ENCODE measurements at places on chromosomes 6 and 20. TPM values are rescaled to one million over a fixed set of nuclear protein-coding genes. Genes with fewer than 3 reads are reported as not detected.
A peak's percentile ranks its signal among the peaks of the same experiment; 100 is the strongest.

- H3K4me3 ChIP-seq = no peak overlapping the region
- no peaks in the 10 kb centered on the region for H3K4me1 ChIP-seq
Observed at GRCh38 chr6:21496706-21497105, 96.8 kb upstream of the SOX4 start.

- no peak overlapping the region for H3K4me3 ChIP-seq
- H3K4me1 ChIP-seq = peaks cover 5% of the 10 kb centered on the region
- H3K27ac ChIP-seq = no peak overlapping the region
- DNase-seq = no peak
- no peaks in the 10 kb centered on the region for H3K36me3 ChIP-seq
Observed at GRCh38 chr6:145534989-145535388, 200.3 kb downstream of the EPM2A start.

DNA sequence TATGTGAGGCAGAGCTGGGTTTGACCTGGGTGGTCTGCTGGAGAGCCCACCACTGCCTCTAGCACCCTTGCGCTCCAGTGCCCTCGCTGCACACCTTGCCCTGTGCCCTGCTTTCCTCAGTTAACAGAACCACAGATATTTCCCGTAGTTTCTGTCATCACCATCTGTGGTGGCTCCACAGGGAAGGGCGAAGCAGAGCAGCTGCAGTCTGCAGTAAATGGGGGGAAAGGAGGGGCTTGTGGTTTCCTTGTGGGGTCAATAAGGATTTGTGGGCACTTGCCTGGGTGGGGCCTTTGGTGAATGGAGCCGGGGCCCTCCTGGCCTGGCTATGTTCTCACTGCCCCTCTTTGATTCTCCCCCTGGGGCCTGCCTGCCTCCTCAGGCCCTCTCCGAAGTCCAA, 21.2 kb upstream of the CCDC167 start:
- no peak for DNase-seq
- H3K4me1 ChIP-seq = peaks cover 22% of the 10 kb centered on the region
- no peaks in the 10 kb centered on the region for H3K36me3 ChIP-seq

Gene SAMD10
- total RNA-seq = 4.6 TPM

Gene DPPA5
- 6.7 TPM for total RNA-seq

DNA sequence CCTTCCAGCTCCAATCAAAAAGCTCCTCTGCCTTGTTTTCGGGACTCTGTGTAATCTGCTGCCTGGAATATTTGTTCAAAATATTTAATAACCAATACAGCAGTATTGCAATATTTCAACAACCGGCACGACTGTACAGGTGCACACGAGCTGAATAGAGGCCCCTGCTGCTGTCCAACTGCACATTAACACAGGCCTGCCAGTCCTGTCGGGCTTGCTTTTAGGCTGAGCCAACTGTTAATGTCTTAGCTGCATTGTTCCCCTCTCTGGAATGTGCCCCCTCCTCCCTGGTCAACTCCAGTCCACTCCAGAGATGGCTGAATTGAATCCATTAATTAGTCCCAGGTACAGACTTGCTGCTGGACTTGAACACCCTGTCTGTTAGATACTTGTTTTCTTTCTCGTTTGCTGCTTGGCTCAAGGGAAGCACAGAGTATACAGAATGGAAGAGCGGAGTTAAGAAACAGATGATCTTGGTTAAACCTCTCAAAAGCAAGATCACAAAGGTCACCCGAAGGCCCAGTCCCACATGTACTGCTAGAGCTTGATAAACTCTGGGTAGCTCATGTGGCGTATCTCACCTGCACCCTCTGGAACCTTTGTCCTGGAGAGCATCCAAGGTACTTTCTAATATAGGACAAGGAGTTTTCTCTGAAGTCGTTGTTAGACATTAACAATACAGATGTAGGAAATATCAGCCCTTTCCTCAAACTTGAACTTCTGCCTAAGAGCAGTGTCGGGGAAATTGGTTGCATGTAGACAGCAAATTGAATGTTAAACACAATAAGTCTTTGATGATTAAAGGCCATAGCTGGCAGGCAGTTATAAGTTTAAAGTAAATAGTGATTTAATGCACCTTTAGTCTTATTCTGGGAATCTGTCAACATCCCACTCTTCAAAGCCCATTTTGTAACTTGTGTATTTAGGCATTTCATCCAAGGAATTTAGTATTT, 31.9 kb downstream of the SHLD1 start:
- no peaks in the 10 kb centered on the region for H3K36me3 ChIP-seq
- DNase-seq = no peak
- H3K4me3 ChIP-seq = no peak overlapping the region
- peaks cover 10% of the 10 kb centered on the region for H3K4me1 ChIP-seq
- H3K27me3 ChIP-seq = no peaks in the 10 kb centered on the region
- peak overlapping the region; percentile 90 for H3K27ac ChIP-seq

Gene NOX3
- 0.09 TPM for total RNA-seq

Gene DEFB132
- total RNA-seq = not detected

- no peak overlapping the region for H3K4me3 ChIP-seq
- peak overlapping the region; percentile 82 for H3K27ac ChIP-seq
- no peaks in the 10 kb centered on the region for H3K36me3 ChIP-seq
- H3K27me3 ChIP-seq = no peaks in the 10 kb centered on the region
- peaks cover 36% of the 10 kb centered on the region for H3K4me1 ChIP-seq
Observed at GRCh38 chr20:54292185-54292584, 84.3 kb downstream of the PFDN4 start.

Gene SMPDL3A
- total RNA-seq = 2.8 TPM

- DNase-seq = peak; percentile 49
- H3K27me3 ChIP-seq = peaks cover 30% of the 10 kb centered on the region
- H3K36me3 ChIP-seq = peaks cover 15% of the 10 kb centered on the region
- peak overlapping the region; percentile 90 for H3K4me3 ChIP-seq
Observed at GRCh38 chr6:166862978-166863530, 93.3 kb downstream of the RNASET2 start.

DNA sequence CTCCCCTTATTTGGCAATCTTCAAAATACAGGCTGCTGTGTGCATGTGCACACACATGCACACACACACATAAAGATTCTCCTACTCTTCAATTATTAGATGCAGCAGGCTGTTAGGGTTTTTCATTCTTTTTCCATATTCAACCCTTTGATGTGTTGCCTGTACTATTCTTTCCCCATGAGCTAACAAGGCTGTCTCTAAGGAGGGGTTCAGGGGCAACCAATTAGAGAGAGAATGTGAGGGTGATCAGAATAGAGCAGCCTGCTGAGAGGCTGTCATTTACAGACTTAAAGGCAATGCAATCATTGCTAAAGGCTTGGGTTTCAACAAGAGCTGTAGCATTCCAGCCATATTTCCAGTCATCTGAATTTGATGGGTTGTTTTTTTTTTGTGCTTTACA, 467.4 kb upstream of the ID4 start:
- DNase-seq = no peak
- H3K4me3 ChIP-seq = no peak overlapping the region

Gene RNF144B
- total RNA-seq = 8.2 TPM

GRCh38 chr6:27568226-27568897, 95.5 kb upstream of the ZNF184 start:
- H3K4me3 ChIP-seq = peak overlapping the region; percentile 10
- H3K27ac ChIP-seq = no peak overlapping the region
- peaks cover 42% of the 10 kb centered on the region for H3K27me3 ChIP-seq

- peaks cover 4% of the 10 kb centered on the region for H3K4me1 ChIP-seq
- H3K27ac ChIP-seq = no peak overlapping the region
- no peaks in the 10 kb centered on the region for H3K27me3 ChIP-seq
- DNase-seq = no peak
- H3K36me3 ChIP-seq = peaks cover 9% of the 10 kb centered on the region
- H3K4me3 ChIP-seq = no peak overlapping the region
Observed at GRCh38 chr20:3315136-3315535, 76.1 kb upstream of the SLC4A11 start.

DNA sequence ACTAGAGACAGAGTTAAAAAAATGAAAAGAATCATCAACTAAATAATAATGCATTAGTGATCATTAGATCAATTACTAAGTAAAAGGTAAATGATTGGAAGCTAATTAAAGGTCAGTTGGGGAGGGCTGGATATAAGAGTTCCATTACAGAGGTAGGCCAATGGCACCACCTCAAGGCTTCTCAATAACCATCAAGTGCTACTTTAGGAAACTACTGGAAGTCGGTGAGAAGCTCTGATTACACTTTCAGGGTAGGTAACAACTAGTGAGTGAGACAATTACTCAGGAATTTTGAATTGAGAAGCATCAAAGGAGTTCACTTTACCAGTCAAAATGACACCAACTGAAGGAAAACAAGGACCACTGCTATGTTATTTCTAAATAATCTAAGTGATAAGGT, 90.2 kb upstream of the HDAC2 start:
- peaks cover 10% of the 10 kb centered on the region for H3K36me3 ChIP-seq
- DNase-seq = no peak
- H3K27me3 ChIP-seq = no peaks in the 10 kb centered on the region
- H3K27ac ChIP-seq = 0 out of 2 replicates have a peak overlapping the region, but pooled peaks have one; percentile 18
- no peak overlapping the region for H3K4me3 ChIP-seq

GRCh38 chr6:14197118-14197517, 79.5 kb downstream of the CD83 start:
- peaks cover 14% of the 10 kb centered on the region for H3K27me3 ChIP-seq
- H3K4me1 ChIP-seq = peaks cover 25% of the 10 kb centered on the region
- no peak for DNase-seq
- no peak overlapping the region for H3K27ac ChIP-seq
- H3K4me3 ChIP-seq = no peak overlapping the region

- no peaks in the 10 kb centered on the region for H3K4me1 ChIP-seq
- no peaks in the 10 kb centered on the region for H3K36me3 ChIP-seq
- no peak overlapping the region for H3K4me3 ChIP-seq
- DNase-seq = no peak
- no peak overlapping the region for H3K27ac ChIP-seq
Observed at GRCh38 chr6:79604583-79605037, 26.5 kb upstream of the SH3BGRL2 start.

GRCh38 chr20:36399147-36399968, 93.2 kb downstream of the DLGAP4 start:
- H3K4me1 ChIP-seq = peaks cover 18% of the 10 kb centered on the region
- H3K4me3 ChIP-seq = no peak overlapping the region
- peak; percentile 96 for DNase-seq
- peak overlapping the region; percentile 69 for H3K27ac ChIP-seq

DNA sequence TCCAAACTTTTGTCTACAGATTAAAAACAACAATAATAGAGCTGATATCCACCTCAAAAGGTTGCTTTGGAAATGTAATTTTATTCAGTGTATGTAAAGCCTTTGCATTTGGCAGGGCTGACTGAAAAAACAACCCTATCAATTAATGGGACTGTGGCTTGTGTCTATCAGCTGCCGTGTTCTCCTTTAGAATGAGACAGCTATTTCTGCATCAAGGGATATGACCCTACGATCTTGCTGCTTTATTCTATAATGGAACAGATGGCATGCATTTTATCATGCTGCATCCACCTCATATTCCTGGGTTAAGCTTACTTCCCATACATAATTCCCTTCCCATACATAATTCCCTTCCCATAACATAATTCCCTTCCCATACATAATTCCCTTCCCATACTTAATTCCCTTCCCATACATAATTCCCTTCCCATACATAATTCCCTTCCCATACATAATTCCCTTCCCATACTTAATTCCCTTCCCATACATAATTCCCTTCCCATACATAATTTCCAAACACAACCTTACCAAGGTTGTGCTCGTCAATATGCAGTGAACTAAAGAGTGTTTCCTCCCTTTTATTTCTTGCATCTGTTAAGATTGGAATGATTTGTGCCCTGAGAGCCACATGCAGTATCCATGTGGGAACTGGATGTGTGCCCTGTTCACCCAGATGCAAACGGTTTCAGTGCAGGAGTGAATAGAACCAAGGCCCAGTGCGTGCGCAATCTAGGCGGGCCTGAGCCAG, 26.8 kb downstream of the SERPINB6 start:
- no peak overlapping the region for H3K4me3 ChIP-seq
- no peak for DNase-seq
- no peaks in the 10 kb centered on the region for H3K27me3 ChIP-seq
- H3K36me3 ChIP-seq = no peaks in the 10 kb centered on the region

DNA sequence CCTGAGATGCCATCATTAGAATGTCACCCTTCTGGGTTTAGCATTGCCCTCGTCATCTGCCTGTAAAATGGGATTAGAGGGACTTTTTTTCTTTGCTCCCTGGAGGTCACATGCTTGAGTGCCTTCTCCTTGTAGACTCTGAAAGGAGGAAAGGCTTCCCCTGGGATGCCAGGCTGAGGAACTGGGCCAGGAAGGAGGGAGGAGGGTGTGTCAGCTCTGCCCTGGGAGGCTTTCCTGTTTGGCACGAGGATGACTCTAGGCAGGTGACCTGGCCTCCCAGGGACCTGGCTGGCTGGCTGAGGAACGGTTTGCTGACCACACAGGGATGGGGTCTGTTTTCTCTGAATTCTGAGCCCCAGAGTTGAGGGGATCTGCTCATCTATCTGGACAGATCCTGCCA, 137.9 kb upstream of the RNF24 start:
- no peak overlapping the region for H3K27ac ChIP-seq
- DNase-seq = no peak
- peaks cover 17% of the 10 kb centered on the region for H3K4me1 ChIP-seq
- H3K27me3 ChIP-seq = peaks cover 25% of the 10 kb centered on the region
- H3K36me3 ChIP-seq = no peaks in the 10 kb centered on the region

DNA sequence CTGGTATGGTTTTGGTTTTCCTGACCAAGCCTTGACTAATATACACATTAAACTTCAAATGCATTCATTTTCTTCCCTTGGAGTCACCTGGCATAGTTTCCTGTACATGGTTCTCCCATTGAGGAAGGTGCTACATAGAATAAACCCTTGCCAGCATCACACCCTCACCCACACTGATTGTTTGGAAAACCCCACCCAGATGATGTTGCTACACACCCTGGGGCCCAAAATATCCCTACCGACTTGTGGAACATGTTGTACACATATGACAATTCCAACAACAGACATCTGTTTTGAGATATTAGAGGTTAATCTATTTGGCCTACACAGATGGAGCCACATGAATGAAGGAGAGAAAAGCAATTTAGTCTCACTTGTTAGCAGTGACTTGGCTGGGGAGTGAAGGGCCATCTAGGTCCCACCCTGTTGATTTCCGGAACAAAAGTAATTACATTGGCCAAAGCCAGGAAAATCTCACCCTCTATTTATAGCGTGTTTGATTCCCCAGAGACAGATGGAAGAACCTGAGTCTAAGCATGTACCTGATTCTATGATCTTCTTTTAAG, 606.0 kb upstream of the BTBD3 start:
- no peaks in the 10 kb centered on the region for H3K36me3 ChIP-seq
- H3K27me3 ChIP-seq = no peaks in the 10 kb centered on the region
- H3K27ac ChIP-seq = no peak overlapping the region

DNA sequence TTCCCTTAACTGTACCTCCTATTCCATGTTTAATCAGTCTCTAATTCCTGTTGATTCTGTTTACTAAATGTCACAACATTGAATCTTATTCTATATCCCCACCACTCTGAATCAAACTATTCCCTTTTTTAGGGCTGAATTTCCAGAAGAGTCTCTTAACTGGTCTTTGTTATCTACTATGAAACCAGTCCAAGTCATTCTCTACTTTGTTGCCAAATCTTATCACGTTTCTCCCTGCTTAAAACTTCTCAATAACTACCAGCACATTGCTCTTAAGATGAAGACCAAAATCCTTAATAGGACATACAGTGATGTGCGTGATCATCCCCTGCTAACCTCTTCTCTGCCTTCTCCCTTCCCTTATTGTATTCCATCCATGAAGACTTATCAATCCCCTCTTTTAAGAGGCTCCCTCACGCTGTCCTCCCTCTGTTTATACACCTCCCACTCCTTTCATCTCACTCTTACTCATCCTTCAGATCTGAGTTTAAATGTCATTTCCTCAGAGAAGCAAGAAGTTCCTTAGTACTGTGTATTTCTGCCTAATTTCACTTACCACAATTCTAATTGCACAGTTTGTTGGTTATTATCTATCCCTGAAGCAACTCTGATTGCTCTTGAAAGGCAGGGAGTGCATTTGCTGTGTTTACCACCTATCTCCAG, 143.0 kb upstream of the AHI1 start:
- no peaks in the 10 kb centered on the region for H3K36me3 ChIP-seq
- H3K4me1 ChIP-seq = no peaks in the 10 kb centered on the region
- H3K4me3 ChIP-seq = no peak overlapping the region
- H3K27me3 ChIP-seq = no peaks in the 10 kb centered on the region
- DNase-seq = no peak

Gene TMEM244
- total RNA-seq = not detected

Gene BCKDHB
- 27.5 TPM for total RNA-seq

All from WTC11 (cell line).